Activated CD8-positive, alpha-beta memory T cell treated with anti-CD3 and anti-CD28 coated beads for 4 hours (primary cell): ENCODE measurements at places on chromosomes 11 and 22.

GRCh38 chr11:1571760-1572196, 293 bp downstream of the DUSP8 start:
- DNase-seq: no peak

- DNase-seq: no peak
Measured at GRCh38 chr11:7896009-7896785, 34.9 kb downstream of the OR10A6 start.

DNA sequence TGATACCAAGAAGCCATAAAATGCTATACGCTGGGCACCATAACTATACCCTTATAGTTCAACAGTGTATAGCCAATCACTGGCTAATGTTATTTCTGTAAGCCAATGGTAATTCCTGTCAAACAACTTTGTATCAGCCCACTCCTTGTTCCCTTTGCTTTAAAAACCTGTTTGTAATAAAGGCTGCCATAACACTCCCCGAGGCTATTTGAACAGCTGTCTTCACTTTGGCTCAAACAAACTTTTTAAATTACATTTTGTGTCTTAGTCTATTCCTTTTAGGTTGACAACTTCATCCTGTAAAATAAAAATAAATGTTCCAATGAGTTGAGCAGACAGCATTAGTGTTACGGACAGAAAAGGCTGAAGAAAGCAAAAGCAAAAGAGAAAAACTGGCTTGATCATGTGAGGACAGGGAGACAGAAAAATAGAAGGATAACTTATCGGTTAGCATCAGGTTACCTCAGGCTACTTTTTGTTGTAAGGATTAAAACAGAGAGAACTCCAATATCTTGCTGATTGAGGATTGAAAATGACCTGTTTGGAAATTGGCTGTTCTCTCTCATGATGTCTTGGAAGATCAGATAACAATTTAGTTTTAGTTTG, 95.0 kb downstream of the AASDHPPT start:
- DNase-seq: no peak

DNA sequence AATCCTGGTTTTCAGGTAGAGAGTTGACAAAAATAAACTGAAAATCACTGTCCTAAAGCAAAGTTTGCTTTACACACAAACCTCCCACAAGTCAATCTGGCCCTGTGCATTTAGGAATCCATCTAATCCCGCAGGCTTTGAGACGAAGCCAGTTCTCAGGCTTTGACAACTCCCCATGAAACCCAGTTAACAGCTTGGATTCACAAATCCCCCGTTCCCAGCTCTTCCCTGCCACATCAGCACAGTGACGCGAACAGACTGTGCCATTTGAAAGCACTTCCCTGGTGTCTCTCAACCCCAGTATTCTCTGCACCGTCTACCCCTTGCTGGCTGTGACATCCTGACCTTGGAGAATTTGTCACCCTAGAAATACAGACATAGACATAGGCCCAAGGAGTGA, 117.8 kb downstream of the OPCML start:
- no peak for DNase-seq

- DNase-seq: no peak
Measured at GRCh38 chr22:35894937-35895708, 133.5 kb downstream of the RBFOX2 start.
